ENCODE measurements at places on chromosomes 7 and 10.
A peak's percentile ranks its signal among the peaks of the same experiment; 100 is the strongest.

DNA sequence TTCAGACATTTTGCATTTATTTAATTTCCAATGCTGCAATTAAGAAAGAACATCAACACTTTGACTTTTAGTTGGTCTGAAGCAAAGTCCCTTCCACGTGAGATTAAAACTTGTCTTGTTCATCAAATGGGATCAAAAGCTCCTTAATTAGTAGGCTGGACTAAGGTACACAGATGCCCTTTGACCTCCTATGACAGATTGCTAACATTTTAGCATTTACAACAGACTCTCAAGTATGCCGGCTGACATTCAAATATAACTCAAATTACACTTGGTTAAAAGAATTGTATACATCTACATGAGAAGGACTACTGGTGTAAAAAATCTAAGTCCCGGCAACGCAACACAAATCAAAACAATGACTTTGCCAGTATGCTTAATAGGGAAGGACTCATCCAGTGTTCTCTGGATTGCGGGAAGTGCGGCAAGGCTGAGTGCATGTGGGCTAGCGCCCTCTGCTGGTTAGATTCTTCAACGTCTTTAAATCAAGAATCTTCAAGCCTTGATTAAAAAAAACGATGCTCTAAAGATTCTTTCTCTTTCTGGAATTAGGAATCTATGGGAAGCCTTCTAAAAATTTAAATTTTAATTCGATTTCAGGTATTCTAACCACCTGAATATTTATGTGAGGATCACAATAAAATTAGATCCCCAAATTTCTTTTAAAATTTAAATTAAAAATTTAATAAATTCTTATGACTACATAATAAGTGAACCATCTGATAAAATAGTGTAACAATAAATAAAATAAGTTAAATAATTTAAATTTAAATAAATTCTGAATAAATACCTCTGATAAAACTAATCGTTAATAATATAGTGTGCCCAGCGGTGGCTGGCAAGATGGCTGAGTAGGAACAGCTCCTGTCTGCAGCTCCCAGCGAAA, 444.7 kb downstream of the DGKB start:
- peak; percentile 61 for DNase-seq

DNA sequence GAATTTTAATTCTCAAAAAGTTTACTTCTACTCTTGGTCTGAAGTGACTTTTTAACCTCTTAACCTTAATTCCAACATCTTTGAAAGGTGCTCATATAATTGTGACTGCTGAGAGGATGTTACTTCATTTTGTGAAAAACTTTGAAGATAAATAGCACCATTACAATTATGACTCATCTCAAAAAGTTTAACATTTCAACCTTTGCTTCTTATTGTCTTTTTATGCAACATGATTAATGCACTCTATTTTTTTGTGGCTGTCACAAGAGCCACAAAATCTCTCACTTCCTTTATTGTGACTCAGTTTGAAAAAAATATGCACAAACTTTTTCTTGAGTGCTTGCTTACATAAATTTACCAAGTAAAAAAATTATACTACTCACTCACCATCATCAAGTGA, 383.1 kb downstream of the LRRTM3 start:
- DNase-seq, result no peak

DNA sequence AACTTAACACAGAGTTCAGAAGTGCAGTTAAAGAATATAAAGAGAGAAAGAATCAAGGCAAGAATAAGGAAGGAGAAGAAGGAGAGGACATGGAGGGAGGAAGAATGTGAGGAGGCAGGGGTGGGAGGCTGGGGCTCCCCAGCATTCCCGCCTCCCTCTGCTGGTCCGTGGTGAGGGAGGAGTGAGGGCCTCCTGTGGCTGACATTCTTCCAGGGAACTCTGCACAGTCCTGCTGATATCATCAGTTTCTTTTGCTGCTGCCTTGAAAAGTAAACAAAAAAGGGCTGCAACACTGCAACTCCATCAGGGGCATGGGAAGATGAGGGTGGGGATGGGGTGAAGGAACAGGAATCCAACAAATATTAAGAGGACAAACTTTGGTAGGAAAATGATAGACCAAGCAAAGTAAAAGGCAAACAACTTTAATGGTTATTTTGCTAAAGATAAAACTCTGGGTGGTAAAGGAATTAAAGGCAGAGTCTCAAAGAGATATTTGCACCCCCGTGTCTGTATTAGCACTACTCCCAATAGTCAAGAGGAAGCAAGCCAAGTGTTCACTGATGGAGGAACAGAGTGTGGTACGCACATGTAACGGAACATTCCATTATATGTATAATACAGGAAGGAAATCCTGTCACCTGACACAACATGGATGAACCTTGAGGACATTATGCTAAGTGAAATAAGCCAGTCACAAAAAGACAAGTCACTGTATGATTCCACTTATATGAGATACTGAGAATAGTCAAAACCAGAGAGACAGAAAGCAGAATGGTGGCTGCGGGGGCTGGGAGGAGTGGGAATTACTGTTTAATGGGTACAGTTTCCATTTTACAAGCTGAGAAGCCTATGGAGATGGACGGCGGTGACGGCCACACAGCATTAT, 8.0 kb upstream of the SPOCK2 start:
- DNase-seq, result no peak

DNA sequence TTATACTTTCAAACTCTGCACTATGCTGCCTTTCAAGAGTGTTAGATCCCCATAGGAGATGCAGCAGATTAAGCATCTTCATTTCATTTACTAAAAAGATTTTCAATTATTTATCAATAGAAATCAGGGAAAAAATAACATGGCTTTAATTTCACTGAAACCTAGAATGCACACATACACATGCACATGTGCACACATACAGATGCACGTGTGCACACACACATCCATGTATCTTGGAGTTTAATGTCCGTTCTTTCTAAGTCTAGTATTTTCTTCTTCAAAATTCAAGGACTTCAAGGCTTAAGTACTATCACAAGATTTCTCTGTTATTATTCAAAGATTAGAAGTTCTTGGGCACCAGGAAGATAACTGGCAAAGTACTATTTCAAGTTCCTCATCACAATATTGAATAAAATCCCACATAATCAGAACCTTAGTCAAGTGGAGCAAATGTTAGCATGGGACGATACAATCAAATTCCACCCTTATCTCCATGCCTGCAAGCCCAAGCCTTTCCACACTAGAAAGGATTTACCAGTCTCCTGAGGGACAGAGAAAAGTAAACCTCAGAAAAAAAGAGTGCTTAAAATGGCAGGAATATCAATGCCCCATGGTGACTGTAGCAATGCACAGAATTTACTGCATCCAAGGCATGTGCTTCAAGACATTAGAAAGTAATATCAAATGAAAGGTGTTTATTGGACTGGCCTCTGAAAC, 494.4 kb downstream of the XPNPEP1 start:
- DNase-seq, result no peak

GRCh38 chr7:157715938-157716280, 379.1 kb downstream of the DNAJB6 start:
- DNase-seq, result no peak

- no peak for DNase-seq
These were observed 67.6 kb upstream of the GATA3 start for GRCh38 chr10:7986851-7987250.

GRCh38 chr10:64174666-64175255, 653.6 kb downstream of the REEP3 start:
- DNase-seq, result no peak

- DNase-seq, result no peak
These were observed 10.8 kb downstream of the CHAT start for GRCh38 chr10:49624629-49625028.

GRCh38 chr10:125155101-125155500, 5.3 kb downstream of the CTBP2 start:
- no peak for DNase-seq

DNA sequence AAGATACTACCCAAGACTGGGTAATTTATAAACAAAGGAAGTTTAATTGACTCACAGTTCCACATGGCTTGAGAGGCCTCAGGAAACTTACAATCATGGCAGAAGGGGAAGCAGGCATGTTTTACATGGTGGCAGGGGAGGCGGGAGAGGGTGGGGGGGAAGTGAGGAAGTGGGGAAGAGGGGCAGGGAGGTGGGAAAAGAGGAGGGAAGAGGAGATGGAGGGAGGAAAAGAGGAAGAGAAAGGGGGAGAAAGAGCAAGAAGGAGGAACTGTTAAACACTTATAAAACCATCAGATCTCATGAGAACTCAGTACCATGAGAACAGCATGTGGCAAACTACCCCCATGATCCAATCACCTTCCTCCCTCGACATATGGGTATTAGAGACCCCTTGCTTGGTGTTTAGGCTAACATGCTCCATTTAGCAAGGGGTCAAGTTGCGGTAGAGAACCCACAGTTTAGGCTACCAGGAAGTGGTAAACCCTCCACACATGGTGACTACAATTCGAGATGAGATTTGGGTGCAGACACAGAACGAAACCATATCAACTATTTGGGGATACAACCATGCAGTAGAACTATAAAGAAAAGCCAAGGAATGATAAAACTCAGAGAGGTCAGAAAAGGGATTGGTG, 3.5 kb upstream of the LMBR1 start:
- no peak for DNase-seq
